Smooth muscle cell of the pulmonary artery (primary cell): ENCODE measurements at places on chromosomes 16 and 17. TPM values are rescaled to one million over a fixed set of nuclear protein-coding genes. Genes with fewer than 3 reads are reported as not detected.

The UBALD1 gene
- 3.5 and 7.0 TPM in 2 replicates for total RNA-seq

The MYH8 gene
- total RNA-seq, result not detected in 2 replicates

The ABCA3 gene
- total RNA-seq, result 13.0 and 16.0 TPM in 2 replicates

The SALL1 gene
- 0.46 and 1.0 TPM in 2 replicates for total RNA-seq

The USP36 gene
- 28.8 and 45.3 TPM in 2 replicates for total RNA-seq

The KRTAP2-2 gene
- total RNA-seq, result not detected in 2 replicates

The BEAN1 gene
- 0.07 and 0.13 TPM in 2 replicates for total RNA-seq

The CBFA2T3 gene
- not detected in 2 replicates for total RNA-seq

The CWC25 gene
- 7.6 and 8.1 TPM in 2 replicates for total RNA-seq

The FUS gene
- 38.8 and 39.8 TPM in 2 replicates for total RNA-seq

The CMTM1 gene
- total RNA-seq, result 2.1 and 2.2 TPM in 2 replicates

The KRTAP4-5 gene
- not detected in 2 replicates for total RNA-seq

The KCNH6 gene
- total RNA-seq, result not detected in 2 replicates

The HOXB1 gene
- not detected in 2 replicates for total RNA-seq

The ASPHD1 gene
- total RNA-seq, result 8.8 and 12.8 TPM in 2 replicates

The PABPN1L gene
- total RNA-seq, result not detected in 2 replicates

The ZPBP2 gene
- total RNA-seq, result not detected in 2 replicates

The KRTAP1-1 gene
- not detected in 2 replicates for total RNA-seq

The TVP23A gene
- 0.07 TPM in 1 of 2 replicates, not detected in the other for total RNA-seq

The ALOXE3 gene
- total RNA-seq, result not detected in 2 replicates

The PRCD gene
- total RNA-seq, result 4.5 and 5.3 TPM in 2 replicates

The EVPLL gene
- not detected in 2 replicates for total RNA-seq
